ENCODE measurements at places on chromosomes 6 and 20.

DNA sequence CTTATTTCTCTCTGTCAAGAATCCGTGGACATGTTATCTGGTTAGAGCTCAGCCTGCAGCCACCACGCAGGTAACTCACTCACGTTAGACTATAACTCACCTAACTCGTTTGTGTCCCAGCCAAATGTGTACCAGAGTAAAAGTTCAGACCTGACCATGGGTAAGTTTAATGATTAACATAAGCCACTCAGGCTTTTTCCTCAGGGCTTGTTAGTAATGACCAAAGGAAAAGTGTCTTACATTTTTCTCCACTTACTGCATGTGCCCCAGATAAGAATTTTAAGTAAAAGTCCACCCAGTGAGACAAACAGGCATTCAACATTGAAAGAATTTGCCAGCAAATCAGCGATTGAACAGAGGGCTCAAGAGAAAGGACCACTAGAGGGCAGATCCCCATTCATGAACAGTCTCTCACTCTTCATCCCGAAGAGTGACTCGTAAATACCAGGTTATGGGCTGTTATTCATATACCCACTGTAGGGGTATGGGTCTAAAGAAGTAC, at the start of gene PKHD1:
TSS of gene PKHD1 (minus strand) at position 116 of the 502 bp plus-strand sequence. CDS start 2,680 bp downstream, outside the sequence.
- no peak for DNase-seq

GRCh38 chr6:74631564-74631963, 574.3 kb downstream of the COL12A1 start:
- DNase-seq: no peak

GRCh38 chr6:50742161-50742560, 28.8 kb downstream of the TFAP2D start:
- no peak for DNase-seq

- no peak for DNase-seq
Observed at GRCh38 chr6:20058912-20059311, 153.4 kb downstream of the MBOAT1 start.

GRCh38 chr6:163813979-163814493, 399.5 kb downstream of the QKI start:
- DNase-seq: no peak

- no peak for DNase-seq
Observed at GRCh38 chr20:54345301-54345724, 130.1 kb upstream of the DOK5 start.

GRCh38 chr6:155273431-155273830, 9.6 kb downstream of the CLDN20 start:
- no peak for DNase-seq

- no peak for DNase-seq
Observed at GRCh38 chr20:4449957-4450715, 271.6 kb upstream of the PRND start.

DNA sequence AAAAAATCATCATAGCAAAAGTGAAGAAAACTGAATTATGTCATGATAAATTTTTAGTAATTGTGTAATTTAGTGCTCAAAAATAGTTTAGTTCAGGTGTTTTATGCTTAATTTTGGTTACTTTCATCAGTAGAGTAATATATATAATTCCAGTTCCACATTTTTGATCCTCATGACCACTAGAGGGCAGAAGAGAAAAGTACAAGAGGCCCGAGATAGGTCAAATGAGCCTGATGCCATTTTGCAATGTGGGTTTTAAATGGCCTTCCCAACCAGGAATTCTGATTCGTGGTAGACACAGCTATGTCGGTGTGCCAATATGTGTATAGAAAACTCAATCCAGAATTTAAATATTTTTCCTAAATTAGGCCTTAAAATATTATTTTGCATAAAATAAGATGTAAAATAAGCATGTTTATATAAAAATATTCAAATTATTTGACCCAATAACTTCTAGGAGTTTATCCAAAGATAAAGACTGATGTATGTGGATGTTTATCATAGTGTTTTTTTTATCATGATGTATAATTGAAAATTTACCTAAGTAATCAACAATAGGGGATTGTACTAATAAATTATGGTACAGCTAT, 159.7 kb upstream of the RPS6KA2 start:
- DNase-seq: no peak

DNA sequence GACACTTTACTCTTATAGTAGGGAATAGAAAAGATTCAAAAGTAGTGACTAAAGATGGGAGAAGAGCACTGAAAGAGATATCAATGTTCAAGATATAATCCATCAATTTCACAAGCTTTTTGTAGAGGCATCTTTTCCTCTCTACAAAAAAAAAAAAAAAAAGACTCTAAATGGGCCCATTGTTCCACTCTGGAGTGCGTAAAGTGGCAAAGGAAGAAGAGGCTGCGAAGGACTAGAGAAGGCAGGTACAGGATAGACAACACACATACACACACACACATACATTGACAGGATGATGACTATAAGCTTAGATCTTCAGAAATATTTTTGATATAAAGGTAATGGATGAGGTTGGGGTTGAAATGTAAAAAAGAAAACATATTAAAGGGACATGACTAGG, 157.6 kb downstream of the HIVEP2 start:
- no peak for DNase-seq

GRCh38 chr6:169174516-169175359, 78.9 kb downstream of the THBS2 start:
- DNase-seq: no peak

GRCh38 chr6:158164579-158165170, 3.4 kb downstream of the SERAC1 start:
- no peak for DNase-seq

- no peak for DNase-seq
Observed at GRCh38 chr6:15929685-15930084, 199.2 kb upstream of the MYLIP start.

Data from femur (tissue), 1 donor.